Suprapubic skin (tissue), 4 donors: ENCODE measurements at places on chromosomes 6 and 20. TPM values are rescaled to one million over a fixed set of nuclear protein-coding genes. Genes with fewer than 3 reads are reported as not detected.
A peak's percentile ranks its signal among the peaks of the same experiment; 100 is the strongest.

Gene UBR2
- total RNA-seq: 37.9 TPM

Gene JPH2
- total RNA-seq: 5.0 TPM

Gene UNC93A
- total RNA-seq: 34.0 TPM

Gene LINC00237
- total RNA-seq: not detected

GRCh38 chr6:157804448-157805327, 18.4 kb upstream of the SNX9 start:
- no peak for DNase-seq

DNA sequence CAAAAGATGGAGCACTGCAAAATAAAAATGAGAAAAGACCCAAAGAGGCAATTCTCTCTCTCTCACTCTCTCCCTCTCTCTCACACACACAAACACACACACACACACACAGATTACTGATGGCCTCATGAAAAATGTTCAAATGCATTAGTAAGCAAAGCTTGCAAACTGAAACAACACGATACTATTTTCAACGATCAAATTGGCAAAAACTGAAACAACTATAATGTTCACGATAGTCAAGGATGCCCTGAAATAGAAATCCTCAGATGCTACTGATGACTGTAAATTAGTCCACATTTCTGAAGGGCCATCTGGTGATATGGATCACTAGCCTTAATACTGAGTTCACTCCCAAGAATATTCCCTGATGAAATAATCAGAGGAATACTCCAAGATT, 100.8 kb downstream of the TRERF1 start:
- DNase-seq: no peak

- peak; percentile 35 for DNase-seq
Measured at GRCh38 chr6:158645064-158646022, 800 bp upstream of the DYNLT1 start.

DNA sequence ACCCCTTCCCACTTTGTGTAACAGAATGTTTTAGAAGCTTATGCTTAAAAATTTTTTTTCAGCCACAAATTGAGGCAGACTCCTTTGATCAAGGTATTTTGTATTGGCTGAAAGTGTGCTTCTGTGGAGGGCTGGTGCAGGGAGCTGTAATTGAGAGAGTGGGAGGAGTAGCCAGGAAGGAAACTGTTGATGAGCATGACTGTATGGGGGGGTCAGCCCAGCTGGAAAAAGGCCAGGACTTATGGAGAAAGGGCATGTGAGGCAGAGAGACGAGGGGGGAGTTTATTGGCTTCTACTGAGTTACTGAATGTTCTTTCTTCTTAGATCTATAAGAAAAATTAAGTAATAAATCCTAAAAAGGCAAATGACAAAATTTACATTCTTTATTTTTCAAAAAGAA, 13.4 kb downstream of the RFPL4B start:
- DNase-seq: no peak

DNA sequence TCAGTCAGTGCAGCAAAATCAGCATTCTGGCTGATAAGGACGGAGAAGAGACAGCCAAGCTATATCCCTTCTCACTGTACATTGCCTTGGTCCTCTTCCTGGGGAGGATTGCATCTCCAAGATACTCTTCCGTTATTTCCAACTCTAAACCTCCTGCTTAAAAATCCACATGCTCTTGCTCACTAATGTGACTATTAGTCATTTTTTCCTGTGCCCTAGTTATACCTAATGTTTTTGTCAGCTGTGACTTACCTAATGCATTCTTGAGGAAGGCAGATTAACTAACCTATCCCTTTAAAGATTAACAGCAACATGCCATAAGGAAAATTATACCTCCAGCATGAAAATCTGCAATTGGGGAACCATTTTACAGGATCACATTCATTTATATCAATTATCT, 317.6 kb downstream of the BTBD9 start:
- no peak for DNase-seq

DNA sequence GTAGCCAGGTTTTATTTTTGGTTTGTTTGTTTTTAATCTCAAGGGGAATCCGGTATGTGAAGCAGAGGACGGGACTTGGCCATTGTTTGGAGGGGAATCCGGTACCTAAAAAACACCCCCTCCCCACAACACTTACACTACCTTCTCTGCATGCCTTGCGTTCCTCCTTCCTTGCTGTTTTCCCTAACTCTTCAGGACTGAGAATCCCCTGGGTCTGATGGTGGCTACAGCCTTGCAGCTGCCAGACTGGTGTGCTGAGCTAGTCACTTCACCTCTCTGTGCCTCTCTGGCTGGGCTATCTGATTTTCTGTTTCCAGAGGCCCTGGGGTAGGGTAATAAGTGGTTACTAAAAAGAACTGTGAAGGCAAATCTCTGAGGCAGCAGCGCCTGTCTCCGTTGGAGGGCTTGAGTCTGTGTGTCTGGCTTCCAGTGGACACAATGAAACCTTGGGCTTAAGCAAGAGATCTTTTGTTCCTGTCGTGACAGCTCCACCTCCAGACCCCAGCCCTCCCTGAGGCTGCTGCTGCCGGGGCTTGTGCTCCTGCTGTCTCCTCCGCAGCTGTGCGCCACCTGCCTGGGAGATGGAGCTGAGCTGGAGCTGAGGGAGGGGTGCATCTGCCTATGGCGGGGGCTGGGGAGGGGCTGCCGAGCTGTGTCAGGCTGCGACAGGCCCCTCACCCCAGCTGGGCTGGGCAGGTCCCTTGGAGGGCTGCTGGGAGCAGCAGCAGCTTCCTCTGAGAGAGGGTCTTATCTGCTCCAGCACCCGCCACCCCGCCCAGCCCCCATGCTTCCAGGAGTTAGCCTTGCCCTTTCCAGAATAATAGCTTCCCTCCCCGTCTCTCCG, 65.8 kb upstream of the CCDC167 start:
- DNase-seq: no peak

DNA sequence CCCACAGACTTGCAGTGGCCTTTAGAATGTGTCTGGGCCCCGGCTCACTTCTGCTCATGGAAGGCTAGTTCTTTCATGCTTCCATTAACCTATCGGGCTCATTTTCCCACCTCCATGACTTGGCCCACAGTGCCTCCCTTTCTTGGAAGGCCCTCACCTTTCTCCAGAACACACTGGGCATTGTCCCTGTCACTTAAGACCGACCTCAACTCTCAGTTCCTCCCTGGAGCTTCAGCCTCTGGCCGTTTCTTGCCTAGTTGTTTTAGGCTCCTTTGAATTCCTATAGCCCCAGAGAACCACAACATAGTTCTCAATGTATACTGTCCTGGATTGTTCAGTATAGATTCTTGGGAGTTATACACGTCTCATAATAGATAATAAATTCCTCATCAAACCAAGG, 19.3 kb upstream of the TNFAIP3 start:
- DNase-seq: no peak

- no peak for DNase-seq
Measured at GRCh38 chr20:58597249-58597891, 53.7 kb upstream of the STX16 start.

- no peak for DNase-seq
Measured at GRCh38 chr6:111805511-111806164, 67.6 kb downstream of the FYN start.
